Mesothelial cell of epicardium (in vitro differentiated cells): ENCODE measurements at places on chromosomes 16 and 17. TPM values are rescaled to one million over a fixed set of nuclear protein-coding genes. Genes with fewer than 3 reads are reported as not detected.

FAM171A2 gene
- total RNA-seq: 58.0 to 64.7 TPM (median 60.7 TPM) in 3 replicates

DNA sequence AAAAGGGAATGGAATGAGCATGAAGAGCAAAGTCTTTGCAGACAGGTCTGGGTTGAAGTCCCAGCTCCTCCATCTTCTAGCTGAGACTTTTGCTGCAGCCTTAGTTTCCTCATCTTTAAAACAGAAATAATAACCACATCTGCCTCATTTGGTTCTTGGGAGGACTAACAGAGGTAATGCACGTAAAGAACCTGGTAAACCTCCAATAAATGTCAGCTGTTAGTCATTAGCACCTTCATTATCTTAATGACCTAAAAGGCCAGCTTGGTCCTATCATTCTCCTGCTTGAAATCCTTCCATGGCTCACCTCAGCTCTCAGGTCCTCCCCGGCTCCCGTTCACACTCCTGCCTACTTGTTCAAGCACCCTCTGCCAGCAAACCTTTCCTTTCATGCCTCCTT, 51.8 kb downstream of the SKAP1 start:
- no peak for DNase-seq

DNA sequence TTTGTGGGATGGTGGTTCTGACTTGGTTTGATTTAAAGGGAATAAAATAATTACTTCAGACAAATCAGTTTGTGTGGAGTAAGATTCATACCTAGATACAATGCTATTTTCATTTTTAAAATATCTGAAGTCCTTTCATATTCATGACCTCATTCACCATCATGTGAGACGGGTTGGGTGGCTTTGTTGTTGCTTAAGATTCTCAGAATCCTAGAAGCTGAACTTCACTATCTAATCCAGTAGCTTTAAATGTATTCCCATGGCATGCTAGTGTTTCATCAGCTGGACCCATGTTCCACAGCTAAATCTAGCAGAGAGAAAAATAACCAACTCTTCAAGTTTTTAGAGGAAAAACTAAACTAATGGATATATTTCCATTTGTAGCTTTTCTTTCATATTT, 2.7 kb upstream of the AMFR start:
- no peak for DNase-seq

DNA sequence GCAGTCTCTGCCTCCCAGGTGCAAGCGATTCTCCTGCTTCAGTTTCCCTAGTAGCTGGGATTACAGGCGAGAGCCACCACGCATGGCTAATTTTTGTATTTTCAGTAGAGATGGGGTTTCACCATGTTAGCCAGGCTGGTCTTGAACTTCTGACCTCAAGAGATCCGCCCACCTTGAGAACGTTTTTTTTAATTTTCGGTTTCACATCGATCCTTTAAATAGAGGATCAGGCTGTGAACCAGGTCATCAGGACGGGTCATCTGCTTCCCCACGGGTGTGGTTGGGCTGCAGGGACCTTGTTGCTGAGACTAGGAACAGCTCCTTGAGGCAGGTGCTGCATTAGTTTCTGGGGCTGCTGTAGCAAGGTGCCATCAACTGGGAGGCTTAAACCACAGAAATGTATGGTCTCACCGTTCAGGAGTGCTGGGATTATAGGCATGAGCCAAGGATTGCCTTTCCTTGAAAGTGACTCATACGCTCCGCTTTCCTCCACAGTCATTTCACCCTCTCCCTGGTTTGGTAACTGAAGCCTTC, 7.9 kb upstream of the NAGPA start:
- DNase-seq: no peak

- DNase-seq: no peak
Measured at GRCh38 chr17:54085934-54086333, 263.2 kb downstream of the KIF2B start.

GRCh38 chr17:2724784-2725164, 13.2 kb upstream of the CLUH start:
- no peak for DNase-seq

DNA sequence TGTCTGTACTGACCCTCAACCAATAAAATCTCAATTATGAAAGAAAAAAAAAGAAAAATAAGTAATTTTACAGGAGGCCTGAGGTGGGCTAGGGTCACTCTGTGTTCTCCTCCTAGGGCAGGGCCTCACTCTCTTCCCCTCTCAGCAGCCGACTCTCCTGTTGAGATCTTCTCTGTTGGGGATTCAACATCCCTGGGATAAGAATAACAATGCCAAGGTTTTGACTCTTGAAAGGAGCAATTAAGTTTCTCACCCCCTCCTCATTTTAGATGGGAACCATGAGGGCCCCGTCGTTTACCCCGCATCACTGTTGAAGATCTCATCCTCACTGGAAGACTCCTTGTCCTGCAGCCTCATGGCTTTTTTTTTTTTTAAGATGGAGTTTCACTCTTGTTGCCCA, 21.5 kb upstream of the BRCA1 start:
- no peak for DNase-seq

DNA sequence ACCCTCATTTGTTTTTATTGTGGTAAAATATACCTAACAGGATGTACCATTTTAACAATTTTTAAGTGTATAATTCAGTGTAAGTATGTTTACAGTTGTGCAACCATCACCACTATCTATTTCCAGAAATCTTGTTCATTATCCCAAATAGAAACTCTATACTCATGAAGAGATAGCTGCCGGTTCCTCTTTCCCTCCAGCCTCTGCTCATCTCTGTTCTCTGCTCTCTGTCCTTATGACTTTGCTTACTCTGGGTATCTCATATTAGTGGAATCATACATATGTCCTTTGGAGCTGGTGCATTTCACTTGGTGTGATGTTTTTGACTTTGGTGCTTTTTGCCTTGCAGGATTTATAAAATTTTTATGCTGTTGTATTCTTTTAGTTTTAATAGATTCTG, 19.4 kb downstream of the CYLD start:
- no peak for DNase-seq

DNA sequence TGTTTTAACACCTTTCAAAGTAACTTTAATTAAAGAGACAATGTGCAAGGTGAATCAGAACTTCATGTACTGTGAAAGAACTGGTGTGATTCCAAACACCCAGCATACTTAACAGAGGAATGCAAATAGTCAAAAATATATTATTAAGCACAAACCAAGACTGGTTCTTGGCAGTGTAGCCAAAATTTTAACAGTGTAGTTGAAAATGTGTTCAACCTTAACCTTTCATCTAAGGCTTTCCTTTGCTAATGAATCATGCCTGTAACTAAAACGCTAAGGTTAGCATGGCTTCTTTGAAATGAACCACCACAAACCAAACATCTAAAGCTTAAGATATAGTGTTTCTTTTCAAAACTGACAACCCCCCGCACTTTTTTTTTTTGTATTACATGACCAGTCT, 146.3 kb upstream of the AXIN2 start:
- DNase-seq: no peak

- no peak for DNase-seq
Measured at GRCh38 chr16:48421741-48422140, 36.5 kb upstream of the SIAH1 start.

DNA sequence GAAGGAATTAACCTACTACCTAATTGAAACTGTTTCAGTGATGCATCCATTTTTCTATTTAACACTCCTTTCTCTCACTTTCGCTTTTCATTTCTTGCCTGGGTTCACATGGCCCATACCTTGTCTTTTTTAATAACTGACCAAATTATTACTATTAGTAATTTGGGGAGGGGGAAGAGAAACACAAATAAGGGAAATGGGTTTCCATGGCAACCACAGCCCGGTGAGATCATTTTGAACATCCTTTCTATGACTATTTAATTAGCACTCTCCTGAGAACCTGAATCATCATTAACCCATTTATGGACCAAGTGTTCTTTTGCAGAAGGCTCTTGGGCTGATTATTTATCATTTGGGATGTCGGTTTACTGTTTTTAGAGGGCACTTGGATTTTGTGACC, 628.2 kb upstream of the SALL1 start:
- DNase-seq: no peak

DNA sequence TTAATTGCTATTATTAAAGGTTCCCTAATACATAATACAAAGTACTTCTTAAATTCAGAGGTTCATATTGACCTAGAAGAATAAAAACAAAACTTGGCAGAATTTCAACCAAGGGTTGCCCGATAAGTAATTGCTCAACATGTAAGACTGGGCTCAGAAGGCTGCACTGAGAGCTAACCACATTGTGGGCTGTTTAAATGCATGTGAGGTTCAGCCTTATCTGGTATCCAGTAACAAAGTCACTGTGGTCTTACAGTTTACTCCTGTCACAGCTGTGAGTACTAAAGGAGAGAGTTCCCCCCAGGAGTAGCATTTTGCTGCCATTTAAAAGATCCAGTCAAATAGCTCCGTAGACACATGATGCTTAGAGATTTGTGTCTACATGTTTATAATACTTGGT, 1.6 kb upstream of the DHRS11 start:
- DNase-seq: no peak
